ENCODE measurements at places on chromosomes 11 and 22.

DNA sequence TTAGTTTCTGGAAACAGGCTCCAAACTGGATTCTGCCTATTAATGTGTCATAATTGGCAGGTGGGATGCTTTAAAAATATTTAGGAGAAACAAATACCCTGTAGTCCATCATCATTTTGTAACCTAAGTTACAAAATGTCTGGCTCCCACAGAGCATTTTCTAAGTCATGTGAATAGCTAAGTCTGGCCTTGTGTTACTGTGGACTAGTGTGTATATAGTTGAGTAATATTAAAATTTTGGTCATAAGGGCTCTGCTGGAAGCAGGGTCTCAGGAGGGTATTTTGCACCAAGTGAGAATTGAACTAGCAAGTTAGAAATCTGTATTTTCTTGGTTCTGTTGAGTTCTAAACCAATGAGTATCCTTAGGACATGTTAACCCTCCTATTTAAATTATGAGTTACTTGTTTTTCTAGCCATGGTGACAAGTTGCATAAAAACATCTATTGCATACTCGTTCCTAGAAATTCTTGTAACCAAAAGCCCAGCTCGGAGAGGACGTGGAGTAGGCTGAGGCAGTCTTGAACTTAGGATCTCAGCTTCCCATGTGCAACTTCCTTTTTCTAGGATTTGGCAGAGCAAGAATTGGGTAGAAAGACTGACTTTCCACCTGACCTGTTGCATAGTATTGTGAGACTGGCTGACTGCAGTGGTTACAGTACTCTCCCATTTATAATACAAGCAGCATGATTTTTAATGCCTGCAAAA lies 5.4 kb downstream of the PTPMT1 start:
- DNase-seq = peak; percentile 95

DNA sequence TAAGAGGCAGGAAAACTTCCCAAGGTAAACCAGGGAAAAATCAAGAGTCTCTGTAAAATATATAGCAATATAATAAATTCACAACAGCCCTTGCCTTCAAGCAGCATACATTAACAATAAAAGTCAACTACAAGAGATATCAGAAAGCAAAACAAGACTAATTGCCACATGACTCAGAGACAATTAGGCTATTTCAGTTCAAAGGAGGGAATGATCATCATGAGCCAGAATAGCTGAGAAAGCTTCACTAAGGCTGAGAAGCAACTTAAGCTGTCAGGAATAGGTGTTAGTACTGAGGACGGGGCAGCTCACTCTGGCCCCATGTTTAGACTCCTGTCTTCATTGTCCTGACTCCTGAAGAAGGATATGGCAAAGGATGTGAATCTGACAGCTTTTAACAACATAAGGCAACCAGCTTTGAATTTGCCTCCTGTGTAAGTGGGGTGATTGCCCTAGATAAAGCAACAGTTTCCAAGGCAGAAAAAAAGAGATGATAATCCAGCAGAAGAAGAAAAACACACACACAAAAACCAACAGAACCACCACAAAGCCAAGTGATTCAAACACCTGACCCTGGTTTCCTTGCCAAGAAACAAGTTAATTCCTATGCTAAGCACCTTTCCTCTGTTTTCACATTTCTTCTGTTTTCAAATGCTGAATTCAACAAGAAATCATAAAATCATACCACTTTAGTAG lies 60.8 kb downstream of the SIK3 start:
- DNase-seq = no peak

DNA sequence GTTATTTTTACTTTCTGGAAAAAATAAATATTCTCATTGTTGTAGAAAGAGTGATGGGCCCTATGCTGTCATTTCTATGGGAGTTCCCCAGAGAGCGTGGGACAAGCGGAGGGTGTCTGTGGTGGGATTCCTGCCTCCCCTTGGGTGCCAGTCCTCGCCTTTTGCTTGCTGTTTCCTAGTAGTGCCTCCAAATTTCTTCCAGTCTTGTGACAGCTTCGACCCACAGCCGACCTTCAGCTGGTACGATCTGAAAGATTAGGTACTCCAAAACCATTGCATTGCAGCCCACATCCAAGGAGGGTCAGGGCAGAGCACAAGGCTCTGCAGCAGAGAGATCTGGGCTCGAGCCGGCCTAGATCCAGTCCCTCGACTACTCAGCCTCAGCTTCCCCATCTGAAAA lies 58.9 kb upstream of the EMID1 start:
- DNase-seq = no peak

DNA sequence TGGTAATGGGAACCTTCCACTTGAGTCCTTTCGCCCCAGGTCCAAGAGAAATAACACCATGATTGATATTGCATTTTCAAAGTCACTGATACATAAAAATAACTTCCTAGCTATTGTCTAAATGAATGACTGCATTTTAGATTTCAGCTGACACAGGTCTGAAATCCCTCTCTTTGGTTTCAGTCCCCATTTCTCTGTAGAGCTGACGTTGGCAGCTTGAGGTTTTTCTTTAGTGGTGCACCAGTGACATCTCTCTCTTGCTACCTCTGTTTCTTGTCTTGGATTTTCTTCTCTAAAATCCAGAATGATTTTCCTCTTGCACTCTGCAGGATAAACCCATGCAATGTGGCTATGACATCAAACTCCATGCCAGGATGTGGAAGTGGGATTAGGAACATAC lies 31.7 kb upstream of the SORL1 start:
- no peak for DNase-seq

- no peak for DNase-seq
Observed at GRCh38 chr11:47857892-47858543, 9.9 kb upstream of the NUP160 start.

- DNase-seq = no peak
Observed at GRCh38 chr11:114078423-114078822, 18.9 kb downstream of the ZBTB16 start.

- no peak for DNase-seq
Observed at GRCh38 chr11:6637871-6638270, 17.7 kb downstream of the DCHS1 start.

DNA sequence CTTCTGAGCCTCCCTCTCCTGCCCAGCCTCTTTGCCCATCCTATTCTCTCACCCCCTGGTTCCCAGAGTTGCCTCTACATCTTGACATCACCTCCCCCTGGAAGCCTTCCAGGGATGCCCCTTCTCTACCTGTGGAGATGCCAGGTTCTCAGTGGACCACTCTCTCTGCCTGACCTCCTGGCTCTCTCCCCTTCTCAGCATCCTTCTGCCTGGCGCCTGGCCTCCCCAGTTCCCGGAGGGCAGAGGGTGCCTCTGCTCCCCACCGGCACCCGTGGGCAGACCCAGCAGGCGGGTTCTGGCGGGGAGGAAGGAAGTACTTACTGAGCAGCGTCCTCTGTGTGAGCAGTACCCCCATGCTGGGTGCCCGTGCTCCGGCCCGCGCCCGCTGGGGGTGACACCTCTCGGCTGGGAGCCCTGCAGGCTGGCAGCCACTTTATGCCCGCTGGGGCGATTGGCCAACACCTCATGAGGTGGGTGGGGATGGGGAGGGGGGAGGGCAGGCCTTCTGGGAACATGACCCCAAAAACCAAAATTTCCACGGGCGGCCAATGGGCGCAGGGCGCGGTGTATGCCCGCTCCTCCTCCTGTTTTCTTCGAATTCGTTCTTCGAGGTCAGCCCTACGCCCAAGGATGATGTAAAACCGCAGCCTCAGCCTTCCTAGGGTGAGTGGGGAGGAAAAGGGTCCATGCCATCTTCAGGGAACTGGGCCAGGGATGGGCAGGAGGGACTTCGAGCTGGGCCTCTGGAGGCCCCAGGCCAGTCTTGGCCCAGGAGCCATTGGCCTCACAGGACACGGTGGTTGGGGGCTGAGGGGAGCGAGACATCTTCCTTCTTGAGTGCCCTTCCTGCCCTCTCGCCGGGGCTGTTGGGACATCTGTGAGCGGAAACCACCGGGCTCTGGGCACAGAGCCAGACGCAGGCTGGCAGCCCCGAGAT lies at the start of gene OSM:
Gene OSM, minus strand, starts transcription at position 407 of the 937 bp plus-strand sequence. Its CDS starts 52 bp downstream, at position 355.
- peak; percentile 80 for DNase-seq

- DNase-seq = no peak
Observed at GRCh38 chr22:48619721-48620120, 1208.0 kb downstream of the BRD1 start.

GRCh38 chr22:32780726-32781310 lies 20.7 kb upstream of the TIMP3 start:
- DNase-seq = no peak

DNA sequence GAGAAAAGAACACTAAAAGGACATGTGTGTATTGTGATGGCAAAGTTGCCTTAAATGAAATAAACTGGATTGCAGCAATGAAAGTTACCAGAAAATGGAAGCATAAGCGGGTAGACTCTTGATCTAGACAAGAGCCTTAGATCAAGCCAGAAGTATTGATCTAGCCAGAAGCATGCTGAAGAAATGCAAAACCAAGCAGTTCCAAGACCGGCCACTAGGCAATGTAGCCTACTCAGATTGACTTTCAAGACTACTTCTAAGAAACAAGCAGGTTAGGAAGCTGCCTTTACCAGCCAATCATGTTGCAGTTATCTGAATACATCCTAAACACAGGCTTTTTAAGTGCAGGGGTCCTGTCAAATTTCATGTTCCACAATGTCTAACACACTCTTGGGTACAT lies 54.6 kb downstream of the KCNA4 start:
- DNase-seq = no peak

- peak; percentile 75 for DNase-seq
Observed at GRCh38 chr11:124793466-124794278, 6.5 kb downstream of the MSANTD2 start.

- DNase-seq = no peak
Observed at GRCh38 chr11:74070723-74071492, 62.0 kb upstream of the UCP3 start.

- no peak for DNase-seq
Observed at GRCh38 chr11:47326198-47326597, 26.3 kb downstream of the MYBPC3 start.

DNA sequence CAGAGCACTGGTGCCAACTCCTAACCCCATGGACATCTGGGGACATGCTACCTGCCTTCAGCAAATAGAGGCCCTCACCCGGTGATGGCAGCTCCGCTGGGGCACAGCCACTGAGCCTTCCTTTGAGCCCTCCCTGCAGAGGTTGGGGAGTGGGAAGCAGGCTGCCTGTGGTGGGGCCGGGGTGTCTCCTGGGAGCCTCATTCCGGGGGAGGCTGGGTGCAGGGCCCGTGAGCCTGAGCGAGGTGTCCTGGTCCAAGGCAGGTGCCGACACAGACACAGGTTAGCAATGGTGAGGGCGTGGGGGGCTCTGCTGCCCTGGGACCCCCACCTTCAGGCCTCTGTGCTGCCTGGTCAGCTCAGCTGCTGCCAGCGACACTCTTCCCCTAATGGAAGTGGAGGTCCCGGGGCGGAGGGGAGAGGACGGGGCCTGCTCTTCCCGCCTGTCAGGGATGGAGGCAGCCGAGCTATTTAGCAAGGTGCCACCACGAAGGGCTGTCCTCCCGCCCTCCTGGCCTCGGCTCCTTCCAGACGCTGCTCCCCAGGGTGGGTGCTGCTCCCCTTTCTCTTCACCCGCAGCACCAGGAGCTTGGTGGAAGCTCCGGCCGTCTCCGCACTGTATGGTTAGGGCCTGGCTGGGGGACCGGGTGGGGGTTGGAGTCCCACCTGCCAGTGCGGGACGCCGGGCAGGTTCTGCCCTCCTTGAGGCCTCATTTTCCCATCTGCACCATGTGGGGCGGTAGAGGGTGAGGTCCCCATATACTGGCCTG lies 11.2 kb downstream of the TSPAN4 start:
- DNase-seq = no peak

- DNase-seq = peak; percentile 30
Observed at GRCh38 chr11:78000193-78000592, 5.7 kb upstream of the INTS4 start.

DNA sequence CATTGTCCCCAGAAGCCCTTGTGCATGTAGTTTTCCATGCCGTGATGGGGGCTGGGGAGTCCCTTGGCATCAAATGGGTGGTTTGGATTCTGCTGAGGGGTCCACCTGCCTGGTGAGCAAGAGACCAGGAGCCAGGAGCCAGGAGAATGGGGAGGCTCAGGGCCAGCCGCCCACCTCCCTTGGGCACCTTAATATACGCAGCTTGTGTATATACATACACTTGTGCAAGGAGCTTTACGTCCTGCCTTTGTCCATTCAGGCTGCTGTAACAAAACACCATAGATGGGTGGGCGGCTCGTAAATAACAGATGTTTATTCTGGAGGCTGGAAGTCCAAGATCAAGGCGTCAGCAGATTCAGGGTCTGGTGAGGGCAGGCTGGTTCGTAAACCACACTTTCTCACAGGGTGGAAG lies 62.5 kb downstream of the SMIM38 start:
- no peak for DNase-seq

DNA sequence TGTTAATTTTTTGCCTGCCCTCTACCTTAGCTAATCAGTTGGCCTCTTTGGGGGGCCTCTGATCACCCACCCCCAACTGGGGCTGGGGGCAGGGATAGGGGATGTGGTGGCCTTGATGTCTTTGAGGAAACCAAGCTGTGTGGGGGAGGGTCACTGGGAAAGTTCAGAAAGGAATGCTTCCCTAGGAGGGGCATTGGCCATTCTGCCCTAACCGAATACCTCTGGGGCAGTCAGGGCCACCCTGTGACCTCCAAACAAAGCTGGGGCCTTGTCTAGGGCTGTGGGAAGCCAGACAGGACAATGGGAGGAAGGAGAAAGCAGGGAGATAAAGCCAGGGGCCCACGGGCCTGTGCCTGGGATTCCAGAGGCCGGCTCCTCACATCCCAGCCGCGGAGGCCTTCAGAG lies 97.5 kb downstream of the TSPAN18 start:
- DNase-seq = no peak

- peak; percentile 43 for DNase-seq
Observed at GRCh38 chr22:44723801-44724200, 21.8 kb downstream of the PRR5 start.

- peak; percentile 86 for DNase-seq
Observed at GRCh38 chr22:30205281-30206115, 41.1 kb downstream of the LIF start.

- DNase-seq = peak; percentile 14
Observed at GRCh38 chr11:33980897-33981296, 70.6 kb upstream of the CAPRIN1 start.

- no peak for DNase-seq
Observed at GRCh38 chr11:61617515-61617914, 36.6 kb upstream of the SYT7 start.

GRCh38 chr11:128832121-128832497 lies 35.0 kb downstream of the KCNJ1 start:
- DNase-seq = no peak

- DNase-seq = no peak
Observed at GRCh38 chr11:16603890-16604793, 134.3 kb upstream of the C11orf58 start.
